ENCODE measurements at places on chromosomes 1 and 21.

GRCh38 chr1:53024117-53024516, 37.9 kb upstream of the PODN start:
- no peak for DNase-seq

DNA sequence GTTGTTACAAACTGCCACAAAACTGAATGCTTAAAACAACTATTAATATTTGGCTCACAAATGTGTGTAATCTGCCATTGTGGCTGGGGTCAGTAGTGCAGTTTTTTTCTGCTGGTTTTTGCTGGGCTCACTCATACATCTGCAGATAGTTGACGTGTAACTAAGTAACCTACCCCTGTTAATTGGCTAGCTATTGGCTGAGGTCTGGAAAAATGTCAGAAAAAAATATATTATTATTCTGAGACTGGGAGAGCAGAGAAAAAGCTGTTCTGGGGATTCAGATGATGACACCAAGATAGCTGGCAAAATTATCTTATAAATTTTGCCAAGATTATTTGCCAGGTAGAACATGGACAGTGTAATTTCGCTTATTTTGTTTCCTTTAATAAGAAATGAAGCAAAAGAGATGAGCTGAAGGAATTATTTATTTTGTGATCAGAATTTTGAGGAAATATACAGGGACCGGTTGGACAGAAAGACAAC, 616.1 kb upstream of the ADAMTS5 start:
- DNase-seq, result no peak

GRCh38 chr1:157201767-157202166, 63.6 kb upstream of the ETV3 start:
- DNase-seq, result no peak

- DNase-seq, result no peak
Observed at GRCh38 chr1:226296911-226297310, 12.1 kb downstream of the LIN9 start.

GRCh38 chr21:29185172-29185571, 54.7 kb downstream of the MAP3K7CL start:
- DNase-seq, result no peak

DNA sequence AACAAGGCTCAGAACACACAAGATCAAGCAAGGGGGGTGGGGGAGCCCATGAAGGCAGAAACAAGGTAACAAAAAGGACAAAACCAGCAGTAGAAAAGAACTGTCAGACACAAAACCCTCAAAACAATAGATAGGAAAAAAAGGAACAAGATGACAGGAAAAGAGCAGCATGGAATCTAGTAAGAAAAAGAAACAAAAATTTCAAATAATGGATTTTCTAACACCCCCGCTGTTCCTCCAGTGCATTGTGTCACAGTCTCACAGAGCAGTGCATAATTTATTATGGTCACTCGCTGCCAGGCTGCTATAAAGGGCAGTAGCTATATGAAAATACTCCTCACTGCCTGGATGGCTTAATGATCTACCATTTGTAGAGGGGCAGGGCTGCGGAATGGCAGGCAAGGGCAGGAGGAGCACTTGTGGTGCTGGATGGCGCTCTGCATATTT, 567.9 kb downstream of the DPYD start:
- DNase-seq, result no peak

DNA sequence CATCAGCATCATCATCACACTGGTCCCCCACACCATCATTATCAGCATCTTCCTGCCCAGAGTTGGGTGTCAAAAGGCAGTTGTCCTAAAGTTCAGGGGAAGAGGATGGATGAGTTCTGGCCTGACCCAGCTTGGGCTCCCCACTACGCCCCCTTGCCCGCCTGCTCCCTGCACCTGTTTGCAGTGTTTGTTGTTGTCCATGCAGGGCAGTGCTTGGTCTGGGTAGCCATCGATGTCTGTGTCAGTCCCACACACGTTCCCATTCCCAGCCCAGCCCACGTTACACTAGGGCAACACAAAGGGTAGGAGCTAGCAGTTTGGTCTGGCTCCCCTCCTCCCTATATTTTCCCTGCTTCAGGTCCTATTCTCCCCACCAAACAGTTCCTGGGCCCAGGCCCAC, 6.8 kb downstream of the THBS3 start:
- no peak for DNase-seq

DNA sequence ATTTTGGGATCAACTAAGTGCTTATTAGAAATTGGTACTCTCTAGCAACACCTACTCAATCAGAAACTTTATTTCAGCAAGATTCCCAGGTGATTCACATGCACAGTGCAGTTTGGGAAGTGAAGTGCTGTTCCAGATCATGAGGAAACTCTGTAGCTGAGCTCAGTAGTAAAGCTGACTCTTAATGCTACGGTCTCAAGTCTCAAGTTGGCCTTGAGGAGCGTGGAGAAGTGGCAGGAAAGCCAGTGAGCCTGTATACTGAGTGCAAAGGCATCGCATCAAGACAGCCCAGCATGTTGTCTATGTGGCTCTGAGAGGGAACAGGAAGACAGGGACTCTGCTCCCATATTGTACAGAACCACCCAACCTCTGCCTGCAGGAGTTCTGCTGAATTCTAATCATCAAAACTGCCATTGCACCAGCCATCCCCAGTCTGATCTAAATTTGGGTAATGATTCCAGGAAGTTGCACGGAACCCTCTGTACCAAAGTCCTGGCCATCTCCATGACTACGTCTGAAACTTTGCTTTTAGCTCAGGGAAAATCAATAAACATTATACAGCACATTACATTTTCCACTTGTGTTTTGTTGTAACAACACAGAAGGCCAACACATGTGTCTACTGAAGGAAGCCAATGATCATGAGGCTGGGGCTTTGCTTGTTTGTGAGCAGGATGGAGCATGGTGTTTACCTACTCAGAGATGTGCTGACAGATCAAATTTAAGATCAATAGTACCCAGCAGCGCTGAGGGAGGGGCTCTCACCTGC, 105.1 kb upstream of the TLR5 start:
- no peak for DNase-seq

- DNase-seq, result no peak
Observed at GRCh38 chr1:159162516-159163265, 8.7 kb upstream of the CADM3 start.

DNA sequence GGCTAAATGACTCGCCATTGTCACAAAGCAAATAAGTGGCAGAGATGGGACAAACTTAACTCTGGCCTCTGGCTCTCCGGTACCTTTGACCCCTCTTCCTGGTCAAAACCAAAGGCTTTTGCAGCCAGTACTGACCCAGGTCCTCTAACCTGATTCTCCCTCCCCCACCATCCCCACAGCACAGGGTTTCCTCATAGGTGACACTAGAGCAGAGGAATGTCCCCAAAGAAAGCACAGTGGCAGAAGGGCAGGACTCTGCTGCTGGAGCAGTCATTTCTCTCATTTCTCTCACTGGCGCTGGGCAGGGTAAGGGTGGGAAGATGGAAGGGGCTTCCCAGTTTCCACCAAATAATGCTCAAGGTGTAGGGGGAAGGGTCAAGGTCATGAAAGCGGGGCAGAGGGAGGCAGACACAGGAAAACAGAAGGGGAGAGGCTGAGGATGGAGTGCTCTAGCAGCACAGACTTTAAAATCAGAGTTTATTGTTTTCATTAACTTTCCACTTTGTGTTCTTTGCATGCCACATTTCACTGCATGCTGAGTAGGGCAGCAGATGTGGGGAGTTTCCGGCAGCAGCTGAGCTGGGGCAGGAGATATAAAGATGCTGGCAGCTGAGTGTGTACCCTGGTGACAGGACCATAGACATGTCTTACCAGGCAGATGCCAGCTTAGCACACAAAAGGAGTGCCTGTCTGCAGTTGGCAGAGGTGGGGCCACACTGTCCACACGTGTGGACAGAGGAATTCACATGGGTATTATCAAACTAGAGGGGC, 80.5 kb downstream of the FAM78B start:
- DNase-seq, result no peak

GRCh38 chr1:98388441-98388840, 273.1 kb upstream of the SNX7 start:
- no peak for DNase-seq

GRCh38 chr1:115469703-115470476, 131.8 kb upstream of the NGF start:
- DNase-seq, result no peak

GRCh38 chr1:222424826-222425225, 123.1 kb downstream of the HHIPL2 start:
- no peak for DNase-seq

DNA sequence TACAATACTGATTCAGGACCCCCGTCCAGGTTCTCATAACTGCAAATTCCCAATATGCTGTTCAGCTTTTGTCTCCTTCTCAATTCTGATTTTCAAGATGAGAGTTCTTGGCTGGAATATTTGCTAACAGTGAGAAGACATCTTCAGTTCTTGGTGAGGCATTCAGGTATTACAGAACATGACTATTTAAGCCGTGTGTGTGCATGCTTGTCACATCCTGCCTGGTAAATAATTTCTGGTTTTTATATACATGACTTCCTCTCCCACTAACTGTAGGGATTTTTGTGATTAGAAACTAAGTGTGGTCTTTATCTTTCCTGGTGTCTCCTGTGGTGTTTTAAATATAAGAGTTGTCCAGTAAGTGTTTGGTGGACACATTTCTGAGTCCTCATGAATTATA, 10.2 kb upstream of the SLC19A2 start:
- no peak for DNase-seq

GRCh38 chr1:167491586-167492461, 26.5 kb downstream of the CD247 start:
- no peak for DNase-seq

- no peak for DNase-seq
Observed at GRCh38 chr1:160623227-160623633, 23.6 kb downstream of the SLAMF1 start.

DNA sequence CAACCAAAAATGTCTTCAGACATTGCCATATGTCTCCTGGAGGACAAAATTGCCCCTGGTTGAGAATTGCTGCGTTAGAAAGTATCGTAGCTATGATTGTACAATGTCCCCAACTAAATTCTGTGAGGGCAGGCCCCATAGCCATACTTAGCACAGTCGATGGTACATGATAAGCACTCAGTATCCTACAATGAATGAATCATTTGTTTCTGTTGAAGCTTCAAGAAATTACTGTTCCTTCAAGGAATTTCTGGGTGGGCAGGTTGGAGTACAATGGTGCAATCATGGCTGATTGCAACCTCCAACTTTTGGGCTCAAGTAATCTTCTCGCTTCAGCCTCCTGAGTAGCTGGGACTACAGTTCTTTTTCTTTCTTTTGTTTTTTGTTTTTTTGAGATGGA, 4.7 kb downstream of the CAP1 start:
- DNase-seq, result no peak

DNA sequence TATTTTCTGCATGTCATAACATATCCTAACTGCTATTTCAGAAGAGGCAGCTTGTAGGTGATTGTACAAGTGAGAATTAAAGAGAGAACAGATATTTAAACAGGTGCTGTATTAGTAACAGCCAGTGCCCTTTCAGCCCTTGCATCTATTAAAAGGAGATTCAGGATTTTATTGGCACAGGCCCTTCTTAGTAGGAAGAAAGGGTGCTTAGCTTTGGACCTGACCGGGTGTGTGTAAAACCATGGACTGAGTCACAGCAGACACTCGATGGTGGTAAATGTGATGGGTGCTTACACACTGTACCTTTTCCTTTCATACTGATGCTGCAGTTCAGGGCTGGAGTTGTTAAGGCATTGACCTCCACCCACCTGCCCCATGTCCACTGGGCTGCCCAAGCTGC, 12.7 kb upstream of the CD101 start:
- DNase-seq, result no peak

- DNase-seq, result no peak
Observed at GRCh38 chr21:41777951-41778815, 11.3 kb upstream of the RIPK4 start.

GRCh38 chr1:14627608-14628489, 29.4 kb downstream of the KAZN start:
- no peak for DNase-seq

DNA sequence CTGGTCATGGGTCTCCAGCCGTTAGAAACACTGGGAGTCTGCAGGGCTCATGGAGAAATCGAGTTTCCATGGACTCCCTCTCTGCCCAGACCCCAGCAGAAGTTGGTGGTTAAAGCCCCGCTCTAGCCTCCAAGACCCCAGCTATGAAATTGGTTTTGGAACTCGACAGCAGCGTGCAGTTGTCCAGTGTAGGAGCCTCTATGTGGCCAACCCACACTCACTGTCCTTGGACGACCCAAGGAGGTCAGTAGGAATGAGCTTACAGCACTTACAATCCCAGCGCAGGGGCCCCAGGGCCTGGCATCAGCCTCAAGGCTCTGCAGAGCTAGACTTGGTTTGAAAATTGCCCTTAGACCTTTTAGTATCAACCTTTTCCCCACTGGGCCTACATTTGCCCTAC, 3.2 kb upstream of the PRDM16 start:
- DNase-seq, result no peak

GRCh38 chr1:76015478-76016103, 59.0 kb upstream of the ST6GALNAC3 start:
- DNase-seq, result no peak

- no peak for DNase-seq
Observed at GRCh38 chr1:109479311-109479710, 4.4 kb upstream of the ATXN7L2 start.

- no peak for DNase-seq
Observed at GRCh38 chr1:231395076-231395997, 26.8 kb downstream of the EGLN1 start.

- no peak for DNase-seq
Observed at GRCh38 chr1:117239467-117239866, 28.7 kb upstream of the VTCN1 start.

DNA sequence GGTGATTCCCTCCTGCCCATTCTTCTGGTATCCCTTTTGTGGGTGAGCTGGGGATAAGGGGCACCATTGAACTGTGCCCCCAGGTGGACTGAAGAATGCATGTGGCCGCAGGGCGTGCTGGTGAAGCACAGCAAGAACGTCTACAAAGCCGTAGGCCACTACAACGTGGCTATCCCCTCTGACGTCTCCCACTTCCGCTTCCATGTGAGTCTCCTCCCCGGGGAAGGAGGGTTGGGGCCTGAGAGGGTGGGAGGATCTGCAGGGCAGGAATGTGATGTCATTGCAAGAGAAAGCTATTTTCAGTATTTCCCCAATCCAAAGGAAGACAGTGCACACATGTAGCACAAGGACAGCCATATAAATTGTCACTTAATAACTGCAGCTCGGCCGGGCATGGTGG, 7.5 kb upstream of the KPNA6 start:
- DNase-seq, result no peak
